ENCODE measurements at places on chromosomes 7 and 10.
A peak's percentile ranks its signal among the peaks of the same experiment; 100 is the strongest.

GRCh38 chr10:58967551-58968388 lies 208.7 kb upstream of the PHYHIPL start:
- DNase-seq, result no peak

- DNase-seq, result peak; percentile 89
Measured at GRCh38 chr7:100675581-100676350, 2.2 kb downstream of the GNB2 start.

- DNase-seq, result no peak
Measured at GRCh38 chr7:126472825-126473224, 779.9 kb downstream of the GRM8 start.

GRCh38 chr7:158751751-158752150 lies 47.1 kb upstream of the NCAPG2 start:
- DNase-seq, result peak; percentile 25

- no peak for DNase-seq
Measured at GRCh38 chr7:50406935-50407334, 43.2 kb downstream of the FIGNL1 start.
